Glutamatergic neuron (in vitro differentiated cells): ENCODE measurements at places on chromosomes 2 and 18.

- H3K27me3 ChIP-seq: no peaks in the 10 kb centered on the region
- H3K27ac ChIP-seq: no peak overlapping the region
- no peak overlapping the region for H3K4me3 ChIP-seq
- H3K4me1 ChIP-seq: no peaks in the 10 kb centered on the region
- no peaks in the 10 kb centered on the region for H3K36me3 ChIP-seq
- no peak for DNase-seq
These were observed 350.5 kb upstream of the ETAA1 start for GRCh38 chr2:67046591-67046990.

- no peaks in the 10 kb centered on the region for H3K36me3 ChIP-seq
- DNase-seq: peak; percentile 8
- H3K27me3 ChIP-seq: peaks cover 1% of the 10 kb centered on the region
- no peaks in the 10 kb centered on the region for H3K4me1 ChIP-seq
- H3K4me3 ChIP-seq: no peak overlapping the region
These were observed 47.6 kb upstream of the GPC1 start for GRCh38 chr2:240387669-240388358.

GRCh38 chr2:205372141-205372540 is 310.2 kb upstream of the NRP2 start:
- no peaks in the 10 kb centered on the region for H3K36me3 ChIP-seq
- peaks cover 8% of the 10 kb centered on the region for H3K4me1 ChIP-seq
- DNase-seq: no peak

- no peaks in the 10 kb centered on the region for H3K4me1 ChIP-seq
- no peaks in the 10 kb centered on the region for H3K36me3 ChIP-seq
- H3K27me3 ChIP-seq: peaks cover 5% of the 10 kb centered on the region
- no peak overlapping the region for H3K4me3 ChIP-seq
These were observed 8.2 kb downstream of the TWIST2 start for GRCh38 chr2:238855891-238856580.

GRCh38 chr2:143954844-143955243 is 565.1 kb downstream of the ZEB2 start:
- H3K4me1 ChIP-seq: peaks cover 29% of the 10 kb centered on the region
- no peak overlapping the region for H3K4me3 ChIP-seq
- H3K27me3 ChIP-seq: no peaks in the 10 kb centered on the region

GRCh38 chr18:28995319-28995718 is 818.4 kb upstream of the CDH2 start:
- H3K27ac ChIP-seq: no peak overlapping the region
- no peak for DNase-seq
- H3K4me3 ChIP-seq: no peak overlapping the region
- peaks cover 5% of the 10 kb centered on the region for H3K36me3 ChIP-seq
- H3K4me1 ChIP-seq: no peaks in the 10 kb centered on the region

DNA sequence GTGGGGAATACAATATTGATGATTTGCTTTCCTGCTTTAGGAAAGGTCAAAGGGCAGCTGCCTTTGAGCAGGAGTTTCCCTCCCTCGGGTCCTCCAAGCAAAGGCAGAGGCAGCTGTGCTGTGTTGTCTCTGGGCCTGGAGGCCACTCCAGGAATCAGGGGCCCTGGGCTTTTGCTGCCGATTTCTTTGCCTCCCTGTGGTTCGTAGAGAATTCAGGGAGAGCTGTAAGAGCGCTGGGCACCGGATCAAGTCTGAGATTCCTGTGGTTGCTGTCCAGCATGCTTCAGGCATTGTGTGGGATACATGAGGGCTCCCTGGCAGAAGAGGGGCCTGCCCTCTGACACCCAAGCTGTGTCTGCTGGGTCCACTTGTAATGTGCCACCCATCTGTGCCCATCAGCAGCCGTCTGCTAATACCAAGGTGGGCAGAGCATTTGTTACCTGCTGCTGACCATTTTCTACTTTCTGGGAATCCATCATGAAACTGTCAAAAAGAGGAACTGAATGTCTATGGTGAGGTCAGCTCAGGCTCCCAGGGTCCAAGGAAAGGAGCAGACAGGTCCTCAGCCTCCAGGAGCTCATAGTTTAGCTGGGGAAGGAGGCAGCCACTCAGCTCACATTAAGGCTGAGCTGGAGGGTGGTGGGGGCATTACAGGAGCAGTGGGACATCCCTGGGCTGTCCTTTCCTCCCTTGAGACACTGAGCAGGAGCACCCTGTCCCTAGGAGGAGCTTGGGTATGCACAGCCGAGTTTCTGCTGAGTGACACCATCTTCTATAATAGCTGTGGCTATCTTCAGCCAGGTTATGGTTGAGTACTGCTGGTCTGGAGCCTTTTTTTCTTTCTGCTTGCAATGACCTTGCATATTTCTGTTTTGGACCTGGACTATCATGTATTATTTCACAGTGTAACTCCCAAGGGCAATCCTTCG is 68.5 kb downstream of the CTIF start:
- H3K4me1 ChIP-seq: peaks cover 64% of the 10 kb centered on the region
- H3K36me3 ChIP-seq: no peaks in the 10 kb centered on the region
- peak; percentile 70 for DNase-seq
- H3K27ac ChIP-seq: peak overlapping the region; percentile 95
- H3K4me3 ChIP-seq: peak overlapping the region; percentile 71

DNA sequence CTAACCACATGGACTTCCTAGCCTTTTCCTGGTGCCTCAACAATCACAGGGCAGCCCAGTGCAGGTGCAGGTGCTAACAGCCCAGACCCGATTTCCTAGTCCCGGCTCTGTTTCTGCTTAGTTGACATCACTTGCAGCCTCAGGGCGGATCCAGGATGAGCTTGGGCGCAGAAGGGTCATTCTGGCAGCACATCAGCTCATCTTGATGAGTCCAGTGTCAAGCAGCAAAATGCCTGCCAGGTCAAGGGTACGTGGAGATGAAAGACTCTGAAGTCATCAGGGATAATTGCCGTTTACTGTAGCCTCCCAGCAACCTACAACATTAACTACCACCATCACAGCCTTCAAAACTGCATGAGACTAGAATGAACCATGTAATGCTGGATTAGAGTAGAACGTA is 39.4 kb upstream of the EFHD1 start:
- H3K27me3 ChIP-seq: peaks cover under 1% of the 10 kb centered on the region
- H3K4me3 ChIP-seq: no peak overlapping the region
- DNase-seq: no peak
- no peak overlapping the region for H3K27ac ChIP-seq

GRCh38 chr2:46751897-46752296 is 163.7 kb downstream of the MCFD2 start:
- H3K27me3 ChIP-seq: no peaks in the 10 kb centered on the region
- no peaks in the 10 kb centered on the region for H3K4me1 ChIP-seq
- H3K27ac ChIP-seq: no peak overlapping the region
- DNase-seq: no peak
- H3K36me3 ChIP-seq: no peaks in the 10 kb centered on the region

GRCh38 chr18:56217406-56217805 is 421.0 kb downstream of the TXNL1 start:
- no peaks in the 10 kb centered on the region for H3K36me3 ChIP-seq
- no peak overlapping the region for H3K4me3 ChIP-seq
- no peaks in the 10 kb centered on the region for H3K27me3 ChIP-seq
- DNase-seq: no peak

GRCh38 chr2:33785201-33786106 is 186.4 kb upstream of the FAM98A start:
- no peaks in the 10 kb centered on the region for H3K27me3 ChIP-seq
- H3K27ac ChIP-seq: no peak overlapping the region
- no peak for DNase-seq
- no peaks in the 10 kb centered on the region for H3K36me3 ChIP-seq
- H3K4me3 ChIP-seq: no peak overlapping the region

- DNase-seq: no peak
- H3K36me3 ChIP-seq: peaks cover 8% of the 10 kb centered on the region
- H3K4me1 ChIP-seq: peaks cover 56% of the 10 kb centered on the region
These were observed 33.2 kb downstream of the ADCY3 start for GRCh38 chr2:24886691-24887304.

GRCh38 chr2:237434866-237435311 is 20.9 kb upstream of the COL6A3 start:
- DNase-seq: no peak
- no peaks in the 10 kb centered on the region for H3K4me1 ChIP-seq
- peaks cover 4% of the 10 kb centered on the region for H3K36me3 ChIP-seq

DNA sequence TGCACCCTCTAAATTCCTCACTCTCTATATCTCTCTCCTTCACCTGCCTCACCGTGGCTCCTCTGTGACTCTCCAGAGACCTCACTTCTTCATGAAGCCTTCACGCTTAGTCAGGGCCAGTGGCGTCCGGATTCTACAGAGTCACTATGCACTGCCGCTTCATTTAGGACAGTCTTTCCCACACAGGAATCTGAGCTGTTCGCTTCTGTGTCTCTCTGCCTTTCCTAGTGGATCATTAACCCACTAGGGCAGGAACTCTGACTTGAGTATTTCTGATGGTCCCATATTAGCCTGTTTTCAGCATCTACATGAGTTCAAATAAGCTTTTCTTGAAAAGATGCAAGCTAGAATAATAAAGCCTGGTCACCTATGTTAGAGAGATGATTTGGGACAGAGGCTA is 180.2 kb upstream of the DOK6 start:
- peaks cover 2% of the 10 kb centered on the region for H3K27me3 ChIP-seq
- no peak overlapping the region for H3K27ac ChIP-seq
- peaks cover 9% of the 10 kb centered on the region for H3K4me1 ChIP-seq
- DNase-seq: no peak
- no peak overlapping the region for H3K4me3 ChIP-seq

DNA sequence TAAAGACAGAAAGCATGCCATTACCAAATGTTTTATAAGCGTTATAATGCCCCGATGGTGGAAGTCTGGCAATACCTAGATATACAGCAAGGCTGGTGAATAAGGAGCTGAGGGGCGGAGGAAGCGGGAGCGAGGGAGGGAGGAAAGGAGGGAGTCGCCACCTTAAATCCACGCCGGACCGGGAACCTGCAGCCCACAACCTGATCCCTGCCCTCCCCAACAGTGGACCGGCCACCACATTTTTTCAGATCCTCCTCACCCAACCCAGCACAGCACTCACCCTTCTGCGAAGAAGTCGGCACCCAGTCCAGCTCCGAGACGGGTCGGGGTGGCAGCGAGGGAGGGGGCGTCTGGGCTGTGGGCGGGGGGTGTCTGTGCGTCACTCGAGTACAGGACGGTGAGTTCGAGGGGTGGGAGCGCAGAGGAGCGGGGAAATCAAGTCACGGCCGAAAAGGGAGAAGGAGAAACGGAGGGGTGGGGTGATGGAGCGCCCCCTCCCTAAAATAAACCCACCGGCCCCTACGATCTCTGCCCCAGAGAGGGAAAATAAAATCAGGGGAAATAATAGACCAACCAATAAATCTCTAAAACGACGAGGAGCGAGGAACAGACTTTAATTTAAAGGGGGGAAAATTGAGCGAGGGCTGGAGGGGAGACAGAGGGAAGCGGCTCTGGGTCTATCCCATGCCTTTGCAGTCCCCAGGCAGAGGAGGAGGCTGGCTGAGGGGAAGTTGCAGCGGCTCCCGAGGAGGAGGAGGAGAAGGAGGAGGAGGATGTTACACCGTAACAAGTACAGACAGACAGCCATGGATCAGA is 96.5 kb upstream of the SERTAD2 start:
- peak overlapping the region; percentile 96 for H3K27ac ChIP-seq
- no peaks in the 10 kb centered on the region for H3K36me3 ChIP-seq
- H3K4me1 ChIP-seq: peaks cover 7% of the 10 kb centered on the region
- H3K27me3 ChIP-seq: peaks cover 5% of the 10 kb centered on the region

DNA sequence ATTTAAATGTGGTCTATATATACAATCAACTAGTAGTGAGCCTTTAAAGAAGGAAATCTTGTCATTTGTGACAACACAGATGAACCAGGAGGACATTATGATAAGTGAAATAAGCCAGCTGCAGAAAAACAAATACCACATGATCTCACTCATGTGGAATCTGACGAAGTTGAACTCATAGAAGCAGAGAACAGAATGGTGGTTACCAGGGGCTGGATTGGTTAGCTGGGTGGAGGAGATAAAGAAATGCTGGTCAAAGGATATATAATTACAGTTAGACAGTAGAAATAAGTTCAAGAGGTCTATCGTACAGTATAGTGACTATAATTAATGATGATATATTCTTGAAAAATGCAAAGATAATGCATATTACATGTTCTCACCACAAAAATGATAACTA is 267.9 kb downstream of the FBXO15 start:
- H3K27me3 ChIP-seq: no peaks in the 10 kb centered on the region
- H3K36me3 ChIP-seq: no peaks in the 10 kb centered on the region
- no peak overlapping the region for H3K27ac ChIP-seq
- H3K4me3 ChIP-seq: no peak overlapping the region
- no peak for DNase-seq

GRCh38 chr2:167783261-167784083 is 463.9 kb downstream of the STK39 start:
- H3K36me3 ChIP-seq: no peaks in the 10 kb centered on the region
- H3K27ac ChIP-seq: peak overlapping the region; percentile 99

DNA sequence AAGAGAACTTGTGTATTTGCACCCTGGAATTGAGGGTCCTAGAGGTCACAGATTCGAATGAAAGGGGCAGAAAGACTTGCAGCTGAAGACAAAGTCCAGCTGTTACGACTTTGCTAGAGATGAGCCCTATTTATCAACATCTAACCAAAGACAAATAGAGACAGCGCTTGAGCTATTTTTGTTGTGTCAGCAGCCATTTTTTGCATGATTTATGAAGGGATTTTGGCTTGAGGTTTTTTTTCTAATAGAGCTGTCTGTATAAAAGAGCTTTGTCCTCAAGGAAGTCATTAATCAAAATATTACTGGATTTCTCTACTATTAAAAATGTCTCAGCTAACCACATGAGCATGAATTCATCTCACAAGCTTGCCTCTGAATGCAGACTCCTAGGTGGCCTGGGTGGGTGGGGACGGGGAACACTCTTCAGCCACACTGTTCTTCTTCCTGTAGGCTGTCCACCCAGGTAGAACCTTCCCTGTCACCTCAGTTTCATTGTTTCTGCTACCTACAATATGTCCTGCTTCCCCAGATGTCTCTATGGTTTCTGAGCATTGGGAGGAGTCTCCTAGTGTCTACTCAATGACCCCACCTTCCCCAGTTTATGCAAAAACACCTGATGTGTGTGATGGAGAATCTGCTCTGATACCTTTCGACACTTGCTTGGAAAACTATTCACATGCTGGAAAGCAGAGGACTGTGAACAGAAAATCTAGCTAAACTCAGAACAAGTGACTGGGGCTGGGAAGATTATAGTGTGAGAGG is 7.2 kb upstream of the CD226 start:
- H3K4me3 ChIP-seq: no peak overlapping the region
- H3K4me1 ChIP-seq: no peaks in the 10 kb centered on the region
- H3K27me3 ChIP-seq: no peaks in the 10 kb centered on the region
- H3K36me3 ChIP-seq: no peaks in the 10 kb centered on the region
- no peak overlapping the region for H3K27ac ChIP-seq

- H3K4me3 ChIP-seq: no peak overlapping the region
- no peaks in the 10 kb centered on the region for H3K36me3 ChIP-seq
- no peaks in the 10 kb centered on the region for H3K4me1 ChIP-seq
- no peak for DNase-seq
These were observed 52.4 kb downstream of the LONRF2 start for GRCh38 chr2:100269889-100270288.

- H3K27me3 ChIP-seq: no peaks in the 10 kb centered on the region
- no peak overlapping the region for H3K4me3 ChIP-seq
- no peak overlapping the region for H3K27ac ChIP-seq
- no peak for DNase-seq
These were observed 465.6 kb downstream of the MTX2 start for GRCh38 chr2:176734868-176735267.
